ENCODE measurements at places on chromosomes 12 and 14.

DNA sequence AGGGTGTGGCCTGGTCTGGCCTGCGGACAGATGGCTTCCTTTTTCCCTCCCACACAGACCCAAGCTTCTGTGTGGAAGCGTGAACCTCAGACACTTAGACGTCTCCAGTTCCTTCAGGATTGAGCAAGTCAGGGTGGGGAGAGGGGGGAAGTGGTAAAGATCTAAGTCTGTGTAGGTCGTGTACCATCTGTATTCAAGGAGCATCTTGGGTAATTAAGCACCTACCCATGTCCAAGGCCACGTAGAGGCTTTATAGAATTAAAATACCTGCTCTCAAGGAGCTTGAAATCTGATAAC lies 1.7 kb downstream of the AVIL start:
- no peak for DNase-seq

DNA sequence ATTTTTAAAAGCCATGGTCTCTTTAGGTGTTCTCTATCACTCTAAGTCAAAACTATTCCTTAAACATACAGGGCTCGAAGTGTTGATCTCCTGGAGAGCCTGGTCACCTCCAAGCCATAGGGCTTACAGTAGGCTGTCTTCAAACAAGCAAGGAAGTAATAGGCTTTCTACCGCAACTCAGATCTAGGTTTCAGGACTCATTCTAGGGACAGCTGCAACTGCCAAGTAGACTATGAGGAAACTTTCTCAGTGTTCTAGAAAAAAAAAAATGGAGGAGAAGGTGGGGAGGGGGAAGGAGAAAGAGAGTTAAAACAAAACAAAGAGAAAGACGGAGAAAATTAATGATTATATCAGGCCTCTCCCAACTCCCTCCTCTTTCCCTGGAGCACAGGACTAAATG lies 106.9 kb upstream of the ETV6 start:
- no peak for DNase-seq

GRCh38 chr12:90839346-90839745 lies 115.6 kb downstream of the CCER1 start:
- DNase-seq = no peak

- no peak for DNase-seq
Observed at GRCh38 chr14:101490771-101491170, 70.5 kb upstream of the DIO3 start.

Measured in HEK293T (cell line).